ENCODE measurements at places on chromosomes 11 and 22. TPM values are rescaled to one million over a fixed set of nuclear protein-coding genes. Genes with fewer than 3 reads are reported as not detected.

GRCh38 chr11:116171271-116172140, 601.3 kb downstream of the BUD13 start:
- H3K36me3 ChIP-seq = no peaks in the 10 kb centered on the region
- H3K27me3 ChIP-seq = no peaks in the 10 kb centered on the region
- H3K27ac ChIP-seq = no peak overlapping the region
- no peak overlapping the region for H3K4me3 ChIP-seq
- H3K4me1 ChIP-seq = no peaks in the 10 kb centered on the region

GRCh38 chr11:133712051-133712560, 133.2 kb downstream of the SPATA19 start:
- DNase-seq = no peak
- no peaks in the 10 kb centered on the region for H3K36me3 ChIP-seq
- no peak overlapping the region for H3K4me3 ChIP-seq

- H3K27me3 ChIP-seq = no peaks in the 10 kb centered on the region
- no peak overlapping the region for H3K27ac ChIP-seq
- H3K36me3 ChIP-seq = no peaks in the 10 kb centered on the region
Measured at GRCh38 chr22:43066844-43067385, 22.3 kb downstream of the TTLL1 start.

GRCh38 chr11:69213964-69214363, 58.2 kb downstream of the SMIM38 start:
- no peaks in the 10 kb centered on the region for H3K36me3 ChIP-seq
- DNase-seq = no peak
- peaks cover 6% of the 10 kb centered on the region for H3K4me1 ChIP-seq
- H3K27ac ChIP-seq = no peak overlapping the region
- no peak overlapping the region for H3K4me3 ChIP-seq

GRCh38 chr22:36853407-36854099, 7.3 kb upstream of the NCF4 start:
- peak; percentile 77 for DNase-seq
- H3K27me3 ChIP-seq = peaks cover 18% of the 10 kb centered on the region
- H3K4me1 ChIP-seq = no peaks in the 10 kb centered on the region
- H3K36me3 ChIP-seq = no peaks in the 10 kb centered on the region
- no peak overlapping the region for H3K27ac ChIP-seq
- no peak overlapping the region for H3K4me3 ChIP-seq

TMEM138 gene
- 58.8 TPM for total RNA-seq

ALKBH3 gene
- total RNA-seq = 94.4 TPM

PKDREJ gene
- not detected for total RNA-seq

DBX1 gene
- total RNA-seq = not detected
